ENCODE measurements at places on chromosomes 3 and 15.
A peak's percentile ranks its signal among the peaks of the same experiment; 100 is the strongest.

DNA sequence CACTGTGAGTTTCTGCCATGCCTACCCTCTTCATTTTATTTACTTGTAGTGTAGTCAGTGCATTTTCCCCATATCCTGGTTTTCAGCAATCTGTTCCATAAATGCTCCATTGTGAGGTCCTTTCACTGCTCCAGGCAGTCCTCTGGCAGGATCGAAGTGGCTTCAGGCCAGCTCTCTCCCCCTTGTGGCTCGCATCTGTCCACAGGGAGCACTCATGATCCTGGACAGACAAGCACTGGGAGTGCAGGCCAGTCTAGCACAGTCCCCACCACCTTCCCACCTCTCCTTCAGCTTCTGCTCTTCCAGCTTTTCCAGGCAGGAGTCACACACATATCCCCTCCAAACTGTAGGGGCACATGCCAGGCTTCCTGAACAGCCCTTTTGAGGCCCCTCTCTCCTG lies 173.6 kb downstream of the PPM1L start:
- DNase-seq = no peak

- DNase-seq = no peak
Observed at GRCh38 chr15:73326157-73326556, 42.6 kb downstream of the HCN4 start.

DNA sequence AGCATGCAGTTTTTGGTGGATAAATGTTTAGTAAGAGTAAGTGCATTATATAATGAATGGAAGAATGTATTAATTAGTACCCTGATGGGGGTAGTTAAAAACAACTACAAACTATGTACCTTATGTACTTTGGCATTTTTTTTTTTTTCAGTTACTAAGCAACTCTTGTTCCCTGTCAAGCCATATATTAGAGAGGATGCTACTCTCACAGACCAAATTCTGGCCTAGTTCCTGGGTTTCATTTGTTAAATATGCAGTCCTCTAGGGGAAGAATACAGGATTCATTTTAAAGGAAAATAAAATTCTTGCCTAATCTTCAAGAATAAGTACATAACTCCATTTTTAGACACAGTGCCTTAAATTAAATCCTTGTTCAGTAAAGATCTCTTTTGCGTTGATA lies 16.9 kb downstream of the FAM98B start:
- DNase-seq = no peak

- no peak for DNase-seq
Observed at GRCh38 chr3:52443268-52443610, 1.7 kb downstream of the SEMA3G start.

DNA sequence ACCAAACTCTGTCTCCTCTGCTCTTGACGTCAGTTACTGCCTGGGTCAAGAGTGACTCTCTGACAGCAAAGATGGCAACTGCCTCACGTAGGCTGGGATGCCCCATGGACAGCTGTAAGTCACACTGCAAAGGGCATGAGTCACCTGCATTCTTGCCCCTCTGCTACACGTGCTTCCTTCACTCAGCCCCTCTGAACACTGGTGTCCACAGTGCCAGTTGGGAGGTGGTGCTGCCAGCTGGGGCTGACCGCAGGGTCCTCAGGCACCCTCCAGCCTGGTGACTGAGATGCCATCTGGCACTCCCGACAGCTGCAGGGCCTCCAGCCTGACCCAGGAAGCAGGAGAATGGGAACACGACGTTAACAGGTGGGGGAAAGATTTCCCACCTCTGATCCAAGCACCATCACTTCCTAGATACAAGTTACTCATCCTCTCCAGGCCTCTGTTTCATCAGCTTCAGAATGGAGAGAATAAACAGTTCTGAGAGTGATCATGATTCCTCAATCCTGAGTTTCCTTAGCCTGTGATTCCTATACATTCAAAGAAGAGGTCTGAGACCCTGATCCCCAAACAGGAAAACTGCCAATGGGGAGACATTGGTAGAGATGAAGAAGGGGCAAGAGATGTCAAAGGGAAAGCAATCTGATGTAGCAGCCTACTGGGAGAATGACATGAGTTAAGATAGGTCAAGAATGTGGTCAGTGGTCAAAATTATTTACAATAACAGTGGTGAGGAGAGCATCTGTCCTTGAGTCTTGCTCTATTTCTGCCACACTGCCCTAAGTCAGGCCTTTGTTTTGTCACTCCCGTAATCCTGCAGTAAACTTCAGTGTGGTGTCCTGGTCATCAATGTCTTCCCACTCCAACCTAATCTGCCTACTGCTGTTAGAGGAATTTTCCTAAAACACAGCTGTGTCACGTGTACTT lies 86.1 kb upstream of the BCL6 start:
- DNase-seq = no peak

- DNase-seq = no peak
Observed at GRCh38 chr15:52010633-52011595, 8.1 kb upstream of the MAPK6 start.

DNA sequence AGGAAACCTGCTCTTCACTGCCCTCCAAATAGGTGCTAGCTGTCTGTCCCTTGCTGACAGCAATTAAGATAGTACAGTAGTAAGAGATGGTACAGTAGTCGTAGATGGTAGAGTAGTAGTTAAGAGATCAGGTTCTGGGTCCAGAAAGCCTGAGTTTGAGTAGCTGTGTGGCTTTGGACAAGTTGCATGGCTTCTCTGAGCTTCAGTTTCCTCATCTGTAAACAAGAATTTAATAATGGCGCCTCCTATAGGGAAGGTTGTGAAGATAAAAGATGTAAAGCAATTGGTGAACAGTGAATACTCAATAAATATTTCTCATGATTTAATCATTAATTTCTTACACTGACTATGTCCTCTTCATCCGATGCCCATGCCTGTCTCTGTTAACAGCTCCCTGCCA lies 86.9 kb upstream of the BCL6 start:
- DNase-seq = no peak

- DNase-seq = no peak
Observed at GRCh38 chr15:81286621-81287121, 37.3 kb downstream of the STARD5 start.

GRCh38 chr15:34799149-34800101 lies 4.1 kb upstream of the ACTC1 start:
- DNase-seq = no peak

GRCh38 chr15:58260725-58261267 lies 122.6 kb downstream of the AQP9 start:
- no peak for DNase-seq

- DNase-seq = peak; percentile 45
Observed at GRCh38 chr3:15795651-15796308, 2.0 kb downstream of the ANKRD28 start.

GRCh38 chr3:184540777-184541681 lies 20.6 kb upstream of the EPHB3 start:
- DNase-seq = peak; percentile 70

DNA sequence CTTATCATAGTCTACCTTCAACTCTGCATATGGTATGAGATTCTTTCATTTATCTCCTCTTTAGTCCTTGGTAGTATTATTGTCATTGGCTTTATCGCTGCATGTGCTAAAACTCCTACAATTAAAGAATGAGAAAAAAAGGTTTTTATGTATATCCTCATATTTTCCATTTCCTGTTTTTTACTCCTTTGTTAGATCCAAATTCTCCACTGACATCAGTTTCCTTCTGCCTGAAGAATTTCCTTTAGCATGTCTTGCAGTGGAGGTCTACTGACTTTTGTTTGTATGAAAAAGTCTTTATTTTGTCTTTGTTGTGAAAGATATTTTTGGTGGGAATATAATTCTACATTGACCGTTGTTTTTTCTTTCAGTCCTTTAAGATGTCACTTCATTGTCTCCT lies 81.0 kb upstream of the TNIK start:
- DNase-seq = no peak

GRCh38 chr15:69031013-69032001 lies 16.8 kb downstream of the NOX5 start:
- DNase-seq = peak; percentile 40

DNA sequence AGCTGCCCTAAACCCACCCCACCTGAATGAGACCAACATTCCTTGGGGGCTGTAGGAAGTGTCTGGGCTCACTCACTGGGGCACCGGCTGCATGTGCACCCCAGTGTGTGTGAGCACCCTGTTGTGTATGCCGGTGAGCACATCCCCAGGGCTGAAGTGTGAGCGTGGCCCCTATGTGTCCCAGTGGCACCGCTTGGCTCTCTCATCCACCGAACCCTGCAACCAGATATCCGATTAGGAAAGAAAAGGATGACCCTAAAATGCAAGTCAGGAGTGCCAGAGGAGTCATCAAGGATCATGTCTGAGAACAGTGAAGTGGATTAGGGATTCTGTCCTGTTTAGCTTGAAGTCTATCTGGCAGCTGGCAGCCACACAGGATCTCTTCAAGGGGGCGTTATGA lies 84.0 kb upstream of the ALDH1L1 start:
- DNase-seq = no peak

GRCh38 chr3:18715208-18715607 lies 290.1 kb upstream of the SATB1 start:
- no peak for DNase-seq

DNA sequence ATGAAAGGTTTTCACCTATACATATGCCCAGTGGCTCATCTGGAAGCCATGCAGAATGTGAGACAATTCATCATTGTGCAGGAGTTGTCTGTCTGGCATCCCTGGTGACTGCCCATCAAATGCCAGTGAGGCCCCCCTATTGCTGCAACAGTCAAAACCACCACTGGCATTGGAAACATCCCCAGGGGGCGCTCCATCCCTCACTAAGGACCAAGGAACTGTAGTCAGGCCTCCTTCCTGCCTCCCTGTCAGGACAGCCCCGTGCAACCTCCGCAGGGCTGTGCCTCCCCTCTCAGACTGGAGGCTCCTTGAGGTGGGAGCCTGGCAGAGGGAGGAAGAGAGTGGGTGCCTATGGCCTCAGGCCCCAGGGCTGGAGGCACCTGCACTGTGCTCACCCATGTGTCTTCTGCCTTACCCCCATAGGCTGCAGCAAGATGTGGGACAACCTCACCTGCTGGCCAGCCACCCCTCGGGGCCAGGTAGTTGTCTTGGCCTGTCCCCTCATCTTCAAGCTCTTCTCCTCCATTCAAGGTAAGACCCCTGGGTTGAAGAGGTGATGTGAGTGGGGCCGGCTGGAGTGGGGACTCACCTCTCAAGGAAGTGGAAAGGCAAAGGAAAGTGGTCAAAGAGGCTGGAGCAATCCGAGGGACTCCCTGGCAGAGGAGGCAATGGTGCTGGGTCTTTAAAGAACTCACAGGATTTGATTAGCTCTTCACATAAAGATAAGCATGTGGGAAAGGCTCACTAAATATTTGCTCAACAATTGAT lies 16.5 kb downstream of the VIPR1 start:
- no peak for DNase-seq

GRCh38 chr15:76904461-76905012 lies 603 bp downstream of the SCAPER start:
- DNase-seq = peak; percentile 14

DNA sequence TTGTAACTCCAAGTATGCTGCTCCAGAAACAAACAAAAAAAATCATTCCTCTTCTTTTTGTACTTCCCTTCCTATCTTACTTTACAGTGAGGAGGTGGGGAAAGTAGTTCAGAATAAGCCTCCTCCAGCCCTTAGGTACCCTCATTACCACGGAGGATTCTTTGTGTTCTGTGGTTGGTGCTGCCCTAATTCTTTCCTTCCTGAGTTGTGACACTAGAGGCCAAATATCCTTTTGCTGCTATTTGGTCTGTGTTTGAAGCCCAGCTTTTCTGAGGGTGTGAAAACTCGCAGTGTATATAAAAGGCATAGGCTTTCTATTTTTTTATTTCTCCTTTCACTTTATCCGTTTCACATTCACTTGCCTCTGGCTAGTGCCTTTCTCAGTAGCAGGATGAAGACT lies 98.2 kb downstream of the HHLA2 start:
- no peak for DNase-seq

- no peak for DNase-seq
Observed at GRCh38 chr15:67941648-67942310, 101.9 kb upstream of the RNU6-1 start.

DNA sequence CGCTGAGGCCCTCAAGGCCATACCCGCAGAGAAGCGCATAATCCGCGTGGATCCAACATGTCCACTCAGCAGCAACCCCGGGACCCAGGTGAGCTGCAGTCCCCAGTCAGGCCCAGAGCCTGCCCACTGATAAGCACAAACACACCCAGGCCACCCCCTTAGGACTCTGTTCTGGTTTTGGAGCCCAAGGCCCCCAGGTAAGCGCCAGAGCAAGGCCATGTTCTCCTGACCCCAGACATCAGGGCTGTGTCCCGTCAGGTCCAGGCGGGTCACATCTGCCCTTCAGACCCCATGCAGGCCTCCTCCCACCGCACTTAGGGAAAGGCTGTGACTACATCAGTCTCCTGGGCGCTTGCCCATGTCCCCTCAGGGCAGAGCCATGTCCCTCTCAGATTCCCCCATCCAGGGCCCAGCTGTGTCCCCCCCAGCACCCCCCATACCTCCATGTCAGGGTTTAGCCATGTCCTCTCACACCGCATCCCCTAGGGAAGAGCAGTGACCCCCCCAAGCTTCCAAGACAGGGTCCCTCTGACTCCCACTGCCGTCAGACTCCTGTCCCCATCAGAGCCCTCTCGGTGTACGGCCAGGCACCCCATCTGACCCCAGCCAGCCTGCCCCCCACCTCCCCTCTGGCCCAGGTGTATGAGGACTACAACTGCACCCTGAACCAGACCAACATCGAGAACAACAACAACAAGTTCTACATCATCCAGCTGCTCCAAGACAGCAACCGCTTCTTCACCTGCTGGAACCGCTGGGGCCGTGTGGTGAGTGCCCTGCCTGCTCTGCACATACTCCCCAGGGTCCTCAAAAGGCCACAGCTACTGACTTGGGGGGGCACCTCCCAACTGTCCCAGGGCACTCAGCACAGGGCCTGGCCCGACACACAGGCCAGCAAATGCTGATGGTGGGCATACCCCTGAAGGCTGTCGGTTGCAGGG lies 1.6 kb downstream of the PARP3 start:
- DNase-seq = no peak

GRCh38 chr3:135503065-135503759 lies 462.3 kb upstream of the PPP2R3A start:
- DNase-seq = no peak

GRCh38 chr3:175129126-175129525 lies 270.0 kb downstream of the NAALADL2 start:
- no peak for DNase-seq

DNA sequence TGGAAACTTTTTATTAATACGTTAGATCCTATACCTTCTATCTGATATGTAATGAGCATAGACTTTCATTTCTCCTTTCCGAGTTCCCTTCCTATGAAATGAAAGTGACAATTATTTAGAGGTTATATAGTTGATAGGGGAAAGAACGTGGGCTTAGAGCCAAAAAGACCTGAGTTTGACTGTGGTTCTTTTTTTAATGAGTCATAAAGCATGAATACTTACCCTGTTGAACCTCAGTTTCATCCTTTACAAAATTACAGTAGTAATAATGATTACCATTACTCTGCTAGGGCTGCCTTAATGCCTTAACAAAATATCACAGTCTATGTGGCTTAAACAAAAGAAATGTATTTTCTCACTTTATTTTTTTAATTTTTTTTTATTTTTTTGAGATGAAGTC lies 75.9 kb downstream of the AGBL1 start:
- DNase-seq = no peak

GRCh38 chr15:56871185-56871584 lies 47.3 kb upstream of the TCF12 start:
- DNase-seq = no peak

GRCh38 chr3:71451060-71451459 lies 132.5 kb downstream of the FOXP1 start:
- DNase-seq = no peak
